Urinary bladder (tissue), 4 donors: ENCODE measurements at places on chromosomes 12 and 14.

DNA sequence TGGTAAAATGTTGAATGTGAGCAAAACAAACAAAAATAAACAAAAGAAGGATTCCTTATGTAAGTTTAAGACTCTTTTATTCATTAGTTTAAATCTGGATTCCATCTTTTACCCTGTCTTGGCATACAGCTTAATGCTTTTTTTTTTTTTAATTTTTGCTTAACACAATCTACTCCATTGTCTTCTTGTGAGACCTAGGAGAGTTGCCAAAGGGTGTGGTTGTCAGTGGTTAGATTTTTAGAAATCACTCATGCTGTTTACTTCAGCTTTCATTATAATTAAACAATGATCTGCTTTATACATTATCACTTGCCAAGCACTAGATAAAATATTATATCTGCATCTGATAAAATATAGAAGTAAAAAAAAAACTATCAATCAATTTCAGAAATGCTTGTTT is 77.7 kb upstream of the KITLG start:
- no peak for DNase-seq

DNA sequence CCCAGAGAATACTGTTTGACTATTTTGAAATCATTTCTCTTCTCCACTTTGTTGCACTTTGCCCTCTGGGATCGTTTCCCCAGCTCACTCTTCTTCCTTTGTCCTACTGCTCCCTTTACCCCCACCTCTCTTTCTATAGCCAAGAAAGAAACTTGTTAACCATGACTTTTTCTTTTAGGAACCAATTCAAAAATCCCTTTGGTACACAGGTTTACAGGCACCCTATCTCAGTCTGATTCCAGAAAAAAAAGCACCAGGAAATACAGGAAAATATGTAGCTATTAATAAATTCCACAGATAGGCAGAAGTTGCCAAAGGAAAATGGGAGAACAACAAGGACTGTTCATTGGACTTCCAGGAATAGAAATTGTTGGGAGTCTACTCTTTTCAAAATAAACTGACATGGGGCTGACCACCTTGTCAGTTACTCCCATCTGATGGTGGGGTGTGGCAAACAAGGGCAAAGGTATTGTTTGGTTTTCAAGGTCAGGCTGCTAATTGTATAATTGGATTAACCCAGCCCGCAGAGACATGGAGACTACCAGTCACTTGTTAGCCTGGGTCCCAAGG is 82.4 kb downstream of the CRADD start:
- no peak for DNase-seq

- DNase-seq: no peak
Measured at GRCh38 chr14:83289896-83290295, 1756.2 kb upstream of the SEL1L start.

DNA sequence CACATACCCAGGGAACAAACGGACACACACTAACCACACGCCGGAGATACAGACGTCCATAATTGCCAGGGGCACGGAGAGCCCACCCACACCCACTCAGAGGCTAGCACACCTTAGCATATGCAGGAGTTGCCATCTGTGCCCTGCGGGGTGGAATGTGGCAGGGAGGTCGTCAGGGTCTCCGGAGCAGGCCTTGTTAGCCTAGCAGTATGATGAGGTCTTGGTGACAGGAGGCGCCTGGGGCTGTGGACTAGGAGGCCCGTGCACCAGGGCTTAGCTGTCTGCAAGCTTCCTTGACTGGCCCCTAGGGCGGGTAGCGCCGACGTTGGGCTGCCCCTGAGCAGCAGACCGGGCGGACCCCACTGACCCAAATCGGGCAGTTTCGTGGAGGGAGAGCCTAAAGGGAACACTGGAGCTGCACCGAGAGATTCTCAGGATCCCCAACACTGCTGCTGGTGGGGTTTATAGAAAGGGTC is 10.0 kb downstream of the STAC3 start:
- DNase-seq: no peak
